ENCODE measurements at places on chromosomes 12 and 14.
A peak's percentile ranks its signal among the peaks of the same experiment; 100 is the strongest.

GRCh38 chr14:86521843-86522242, 991.9 kb downstream of the FLRT2 start:
- no peak overlapping the region for H3K4me3 ChIP-seq
- DNase-seq, result no peak
- no peak overlapping the region for H3K27ac ChIP-seq

- DNase-seq, result no peak
- no peaks in the 10 kb centered on the region for H3K36me3 ChIP-seq
- no peaks in the 10 kb centered on the region for H3K4me1 ChIP-seq
- no peak overlapping the region for H3K4me3 ChIP-seq
- no peak overlapping the region for H3K27ac ChIP-seq
- no peaks in the 10 kb centered on the region for H3K27me3 ChIP-seq
Measured at GRCh38 chr14:34165847-34166350, 215.0 kb upstream of the EGLN3 start.

DNA sequence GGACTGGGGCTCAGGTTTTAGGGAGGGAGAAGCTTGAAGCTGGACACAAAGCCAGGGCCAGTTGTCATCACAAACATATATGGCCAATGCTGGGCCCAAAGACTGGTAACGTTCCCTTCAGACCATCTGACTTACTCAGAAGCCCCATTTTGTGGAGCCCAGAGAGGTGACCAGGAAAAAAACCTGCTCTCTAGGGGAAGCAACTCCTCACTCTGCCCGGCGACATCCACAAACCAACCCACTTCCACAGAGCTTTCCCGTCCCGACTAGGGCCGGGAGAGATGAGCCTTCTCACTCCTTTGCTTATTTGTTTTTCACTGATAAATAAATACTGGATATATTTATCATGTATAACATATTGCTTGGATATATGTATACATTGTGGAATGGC, 180.9 kb upstream of the RTL1 start:
- H3K4me1 ChIP-seq, result no peaks in the 10 kb centered on the region
- no peak overlapping the region for H3K4me3 ChIP-seq

DNA sequence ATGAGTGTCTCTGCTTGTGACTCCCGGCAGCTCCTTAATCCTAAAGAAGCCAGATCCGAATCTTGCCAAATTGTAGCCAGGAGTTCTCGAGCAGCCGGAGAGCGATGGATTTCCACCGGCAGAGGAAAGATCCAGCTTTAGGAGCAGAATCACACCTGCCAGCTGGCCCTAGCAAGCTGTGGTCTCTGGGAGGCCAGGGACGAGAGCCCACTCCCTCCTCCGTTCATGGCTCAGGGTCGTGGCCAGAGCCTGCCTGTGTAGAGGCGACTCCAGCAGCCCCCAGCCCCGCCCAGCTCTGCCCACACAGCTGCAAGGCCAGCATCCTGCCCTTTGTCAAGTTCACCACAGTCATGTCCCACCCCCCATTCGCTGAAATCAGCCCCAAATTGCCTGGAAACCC, 121.0 kb downstream of the SCARB1 start:
- H3K27ac ChIP-seq, result no peak overlapping the region
- no peak for DNase-seq
- peaks cover 36% of the 10 kb centered on the region for H3K4me1 ChIP-seq
- H3K36me3 ChIP-seq, result no peaks in the 10 kb centered on the region

DNA sequence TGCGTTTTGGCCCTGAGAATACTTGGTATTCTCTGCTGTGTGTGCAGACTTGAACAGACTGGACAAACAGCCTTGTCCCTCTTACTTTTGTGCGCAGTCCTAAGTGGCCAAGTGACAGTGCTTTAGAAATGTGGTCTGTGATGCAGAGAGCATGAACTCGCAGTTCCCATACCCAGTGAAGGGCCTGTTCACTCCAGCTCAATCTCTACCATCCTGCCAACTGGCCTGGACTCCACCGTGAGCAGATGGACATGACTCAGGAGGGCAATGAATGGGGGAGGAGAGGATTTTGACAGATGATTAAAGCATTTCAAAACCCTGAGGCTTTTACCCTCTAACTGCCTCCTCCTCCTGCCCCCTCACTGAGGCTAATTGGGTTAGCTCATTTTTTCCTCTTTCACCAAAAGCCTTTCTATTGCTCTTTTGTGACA, 62.5 kb upstream of the PYGL start:
- no peaks in the 10 kb centered on the region for H3K4me1 ChIP-seq
- H3K27me3 ChIP-seq, result no peaks in the 10 kb centered on the region
- H3K4me3 ChIP-seq, result no peak overlapping the region
- no peaks in the 10 kb centered on the region for H3K36me3 ChIP-seq
- DNase-seq, result no peak
- no peak overlapping the region for H3K27ac ChIP-seq

DNA sequence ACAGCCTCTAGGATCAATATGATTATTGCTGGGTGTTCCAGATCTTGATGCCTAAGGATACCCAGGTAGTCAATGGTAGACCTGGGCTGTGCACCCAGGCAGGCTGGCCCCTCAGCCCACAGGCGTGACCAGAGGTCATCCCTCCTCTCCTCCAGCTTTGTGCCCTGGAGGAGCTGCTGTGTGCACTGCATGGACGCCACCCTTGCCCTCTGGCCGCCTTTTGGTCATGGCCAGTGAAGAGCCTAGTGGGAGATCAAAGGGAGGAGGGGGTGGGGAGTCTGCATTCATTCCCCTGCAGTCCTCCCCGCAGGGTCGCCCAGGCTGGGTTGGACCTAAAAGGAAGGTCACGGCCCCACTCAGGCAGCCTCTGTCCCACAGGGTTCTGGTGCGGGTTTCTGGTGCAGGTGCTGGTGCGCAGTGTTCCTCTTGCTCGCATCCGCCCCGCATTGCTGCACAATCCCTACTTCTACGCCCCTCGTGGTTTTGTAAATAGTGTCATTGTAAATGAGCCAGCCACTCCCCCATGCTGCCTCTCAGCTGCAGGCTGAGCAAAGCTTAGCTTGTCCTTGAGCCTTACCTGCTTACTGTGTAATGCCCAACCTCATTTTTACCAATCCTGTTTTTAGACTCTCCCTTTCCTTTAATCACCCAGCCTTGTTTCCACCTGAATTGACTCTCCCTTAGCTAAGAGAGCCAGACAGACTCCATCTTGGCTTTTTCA, 55.3 kb downstream of the PSMA6 start:
- peaks cover 57% of the 10 kb centered on the region for H3K4me1 ChIP-seq
- peak overlapping the region; percentile 63 for H3K27ac ChIP-seq
- peak; percentile 87 for DNase-seq
- no peak overlapping the region for H3K4me3 ChIP-seq
- H3K27me3 ChIP-seq, result no peaks in the 10 kb centered on the region

- H3K27me3 ChIP-seq, result no peaks in the 10 kb centered on the region
- peaks cover 93% of the 10 kb centered on the region for H3K4me1 ChIP-seq
- H3K4me3 ChIP-seq, result no peak overlapping the region
- H3K36me3 ChIP-seq, result peaks cover 99% of the 10 kb centered on the region
Measured at GRCh38 chr14:99232714-99233214, 39.2 kb downstream of the BCL11B start.

GRCh38 chr12:22765421-22766130, 140.6 kb downstream of the ETNK1 start:
- no peak overlapping the region for H3K4me3 ChIP-seq
- no peaks in the 10 kb centered on the region for H3K36me3 ChIP-seq
- H3K4me1 ChIP-seq, result no peaks in the 10 kb centered on the region
- H3K27ac ChIP-seq, result no peak overlapping the region
- no peak for DNase-seq

DNA sequence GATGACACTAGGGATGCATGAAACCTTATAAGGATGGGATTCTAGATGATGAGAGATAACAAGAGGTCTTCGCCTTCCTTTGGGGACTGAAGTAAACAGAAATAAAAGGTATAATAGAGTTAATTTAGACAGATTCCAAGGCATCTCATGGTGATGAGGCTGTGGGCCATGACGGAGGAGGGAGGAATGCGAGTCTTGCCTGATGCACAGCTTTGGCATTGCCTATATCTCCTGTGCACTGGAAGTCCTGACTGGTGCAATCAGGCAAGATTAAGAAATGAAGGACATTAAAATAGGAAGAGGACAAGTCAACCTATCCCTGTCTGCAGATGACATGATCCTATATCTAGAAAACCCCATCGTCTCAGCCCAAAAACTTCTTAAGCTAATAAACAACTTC, 526.4 kb upstream of the LMO3 start:
- no peak overlapping the region for H3K27ac ChIP-seq
- no peaks in the 10 kb centered on the region for H3K4me1 ChIP-seq
- H3K27me3 ChIP-seq, result no peaks in the 10 kb centered on the region
- no peak overlapping the region for H3K4me3 ChIP-seq
- no peak for DNase-seq
- no peaks in the 10 kb centered on the region for H3K36me3 ChIP-seq

GRCh38 chr14:23640524-23641141, 4.5 kb downstream of the DHRS2 start:
- no peaks in the 10 kb centered on the region for H3K27me3 ChIP-seq
- H3K4me1 ChIP-seq, result no peaks in the 10 kb centered on the region
- H3K27ac ChIP-seq, result no peak overlapping the region
- H3K4me3 ChIP-seq, result no peak overlapping the region
